ENCODE measurements at places on chromosomes 3 and 15.

GRCh38 chr3:37050282-37050681, 57.0 kb downstream of the MLH1 start:
- DNase-seq = no peak

DNA sequence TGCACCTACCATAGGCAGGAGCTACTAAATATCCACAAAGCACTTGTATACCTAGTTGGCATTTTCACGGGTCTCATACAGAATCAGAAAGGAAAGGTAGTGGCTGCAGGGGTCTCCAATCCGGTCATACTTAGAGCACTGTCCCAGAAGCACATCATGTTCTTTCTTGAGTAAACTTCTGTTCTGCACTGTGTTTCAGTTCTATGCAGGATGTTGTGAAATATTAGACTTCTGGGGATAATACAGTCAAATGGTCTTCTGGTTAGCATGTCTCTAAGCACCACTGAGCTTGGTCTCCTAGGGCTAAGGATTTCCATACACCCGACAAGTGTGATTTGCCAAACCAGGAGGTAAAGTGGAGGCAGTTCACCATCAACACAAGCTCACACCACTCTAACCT, 27.9 kb downstream of the MINDY4B start:
- no peak for DNase-seq

DNA sequence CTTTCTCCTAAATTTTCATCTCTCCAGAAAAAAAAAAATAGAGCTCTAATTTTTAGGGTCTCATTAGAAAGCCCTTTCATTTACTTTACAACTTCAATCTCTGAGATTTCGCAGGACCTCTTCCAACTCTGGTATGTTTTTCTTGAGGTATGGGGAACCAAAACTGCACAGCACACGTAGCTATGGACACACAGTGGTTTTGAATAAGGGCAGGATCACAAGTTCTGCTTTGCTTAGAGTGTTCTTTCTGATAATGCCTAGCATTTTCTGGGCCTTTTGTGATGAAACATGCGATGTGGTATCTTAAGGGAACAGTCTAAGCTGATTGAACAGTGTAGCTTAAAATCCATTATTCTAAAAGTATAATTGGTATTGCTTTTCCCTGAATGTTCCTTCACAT, 25.3 kb downstream of the ZNF592 start:
- DNase-seq = no peak

DNA sequence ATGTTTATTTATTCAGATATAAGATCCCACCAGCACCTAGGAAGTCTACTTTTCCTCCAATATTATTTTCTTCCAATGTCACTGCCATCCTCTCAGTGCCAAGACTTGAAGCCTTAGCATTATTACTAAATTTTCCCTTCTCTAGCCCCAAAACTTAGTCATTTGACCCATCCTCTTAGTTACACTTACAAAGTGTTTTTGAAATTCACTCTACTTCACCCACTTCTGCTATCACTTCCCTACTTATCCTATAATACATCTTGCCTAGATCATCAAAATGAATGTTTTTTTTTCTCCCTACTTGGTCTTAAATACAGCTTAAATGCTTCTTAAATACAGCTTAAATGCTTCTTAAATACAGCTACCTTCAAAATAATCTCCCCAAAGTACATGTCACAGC, 376.6 kb downstream of the RSL24D1 start:
- DNase-seq = no peak

GRCh38 chr3:55812394-55813013, 325.4 kb upstream of the WNT5A start:
- DNase-seq = no peak

DNA sequence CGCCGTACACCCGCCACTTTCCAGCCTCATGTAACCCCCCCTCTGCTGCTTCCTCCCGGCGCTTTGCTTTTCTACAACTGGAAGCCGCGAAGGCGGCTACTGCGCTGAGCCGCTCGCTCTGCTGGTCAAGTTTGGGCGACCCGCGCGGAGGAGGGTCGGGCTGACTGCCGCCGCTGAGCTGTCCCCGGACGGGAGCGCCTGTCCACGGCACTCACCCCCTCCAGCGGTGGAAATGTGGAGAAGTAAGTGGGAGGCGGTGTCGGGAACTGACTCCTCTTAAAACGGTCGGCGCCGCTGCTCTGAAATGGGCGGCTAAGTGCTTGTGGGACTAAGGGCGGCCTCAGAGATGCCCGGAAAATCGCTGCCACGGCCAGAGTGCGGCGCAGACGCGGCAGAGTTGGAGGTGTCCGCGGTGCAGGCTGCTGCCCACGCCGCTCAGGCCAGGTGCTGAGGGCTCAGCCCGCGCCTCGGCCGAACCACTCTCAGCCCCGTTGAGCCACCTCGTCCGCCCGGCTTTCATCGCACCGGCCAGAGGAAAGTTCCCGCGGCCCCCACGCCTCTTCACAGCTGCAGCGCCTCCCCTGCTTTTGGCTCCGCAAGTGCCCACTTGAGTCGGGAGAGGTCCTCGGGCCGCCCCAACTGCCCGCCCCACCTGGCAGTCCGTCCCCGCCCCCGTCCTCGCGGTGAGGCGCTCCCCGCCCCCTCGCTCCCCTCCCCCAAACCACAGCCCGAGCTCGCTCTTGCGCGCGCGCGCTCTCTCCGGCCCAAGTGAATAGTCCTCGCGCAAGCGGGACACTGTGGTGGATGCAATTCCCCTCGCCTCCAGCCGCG, at the start of gene EPHA6:
Gene EPHA6, plus strand, starts transcription at position 775 of the 831 bp plus-strand sequence.
- no peak for DNase-seq

- DNase-seq = no peak
Measured at GRCh38 chr3:147396712-147397046, 9.7 kb downstream of the ZIC4 start.

GRCh38 chr3:123341871-123342630, 106.8 kb downstream of the ADCY5 start:
- no peak for DNase-seq

DNA sequence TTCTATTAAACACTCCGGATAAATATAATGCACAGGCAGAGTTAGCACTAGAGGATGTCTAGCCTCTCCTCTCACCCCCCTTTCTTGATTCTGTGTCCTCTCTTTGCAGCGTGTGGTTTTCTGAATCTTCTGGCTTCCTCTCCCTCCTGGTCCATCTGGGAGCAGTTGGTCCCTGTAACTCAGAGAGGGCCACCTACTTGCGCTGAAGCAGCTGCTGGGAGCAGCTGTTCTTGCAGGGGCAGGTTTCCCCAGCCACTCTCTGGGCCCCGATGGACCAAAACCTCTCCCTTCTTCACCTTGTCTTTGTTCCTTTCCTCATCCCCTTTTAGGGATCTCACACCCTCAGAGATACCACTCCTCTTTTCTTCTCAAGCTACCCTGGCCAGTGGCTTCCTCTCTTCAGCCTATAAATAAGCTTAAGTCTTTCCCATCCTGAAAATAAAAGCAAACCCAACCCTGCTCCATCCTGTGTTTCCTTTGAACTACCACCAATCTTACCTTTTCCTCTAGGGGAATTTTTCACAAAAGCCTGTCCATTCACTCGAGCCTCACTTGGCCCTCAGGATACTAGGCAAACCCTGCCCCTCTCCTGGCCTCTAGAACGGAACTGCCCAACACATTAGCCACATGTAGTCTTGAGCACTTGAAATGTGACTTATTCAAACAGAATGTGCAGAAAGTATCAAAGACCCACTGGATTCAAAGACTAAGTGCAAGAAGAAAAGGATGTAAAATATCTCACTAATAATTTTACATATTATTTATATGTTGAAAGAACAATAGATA, 59.7 kb downstream of the STARD5 start:
- no peak for DNase-seq

DNA sequence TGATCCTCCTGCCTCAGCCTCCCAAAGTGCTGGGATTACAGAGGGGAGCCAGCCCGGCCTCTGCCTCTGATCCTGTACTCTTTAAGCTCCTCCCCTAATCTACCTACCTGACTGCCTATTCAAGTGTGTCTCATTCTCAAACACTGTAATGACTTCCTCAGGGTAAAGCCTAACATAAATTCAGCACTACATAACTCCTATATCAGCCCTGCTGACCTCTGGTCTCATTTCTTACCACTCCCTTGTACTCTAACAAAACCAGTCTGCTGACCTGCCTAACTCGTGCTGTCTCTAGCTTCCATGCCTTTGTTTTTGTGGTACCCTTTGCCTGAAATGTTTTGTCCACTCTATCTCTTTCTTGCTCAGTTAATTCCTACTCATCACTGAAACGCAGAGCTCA, 172.1 kb upstream of the IL12A start:
- no peak for DNase-seq

DNA sequence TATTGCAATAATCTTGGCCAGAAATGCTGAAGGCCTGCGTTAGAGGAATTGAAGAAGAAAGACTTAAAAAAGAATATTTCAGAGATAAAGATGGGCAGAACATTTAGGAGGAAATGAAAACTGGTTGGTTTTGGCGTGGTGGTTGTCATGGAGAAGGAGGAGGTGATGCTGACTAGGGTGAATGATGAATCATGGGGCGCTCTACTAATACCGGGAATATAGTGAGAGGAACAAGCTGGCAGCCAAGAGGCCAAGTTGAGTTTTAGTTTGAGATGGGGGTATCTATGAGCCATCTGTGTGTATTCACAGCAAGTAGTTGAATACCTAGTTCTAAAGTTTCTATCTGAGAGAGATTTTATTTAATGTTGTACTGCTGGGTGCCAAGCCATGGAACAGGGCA, 6.8 kb upstream of the GAP43 start:
- no peak for DNase-seq

- no peak for DNase-seq
Measured at GRCh38 chr3:119697394-119697793, 5.4 kb upstream of the CFAP91 start.

DNA sequence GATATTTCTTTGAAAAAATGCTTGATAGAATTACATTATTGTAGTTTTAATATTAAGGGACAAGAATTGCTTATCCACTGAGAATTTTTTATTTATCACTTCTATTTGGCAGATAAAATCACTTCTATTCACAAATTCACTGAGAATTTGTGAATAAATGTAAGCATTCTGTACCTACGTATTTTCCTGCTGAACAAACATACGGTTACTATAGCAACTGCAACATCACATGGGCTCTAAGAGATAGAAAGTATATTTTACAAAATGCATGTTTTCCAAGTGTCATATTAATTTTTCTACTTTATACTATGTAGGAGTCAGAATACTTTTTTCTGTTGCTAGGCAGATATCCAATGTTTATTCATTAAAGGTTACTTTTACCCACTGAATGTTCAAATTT, 166.2 kb downstream of the ZIC1 start:
- no peak for DNase-seq

- no peak for DNase-seq
Measured at GRCh38 chr3:134236505-134237170, 14.0 kb downstream of the RYK start.

DNA sequence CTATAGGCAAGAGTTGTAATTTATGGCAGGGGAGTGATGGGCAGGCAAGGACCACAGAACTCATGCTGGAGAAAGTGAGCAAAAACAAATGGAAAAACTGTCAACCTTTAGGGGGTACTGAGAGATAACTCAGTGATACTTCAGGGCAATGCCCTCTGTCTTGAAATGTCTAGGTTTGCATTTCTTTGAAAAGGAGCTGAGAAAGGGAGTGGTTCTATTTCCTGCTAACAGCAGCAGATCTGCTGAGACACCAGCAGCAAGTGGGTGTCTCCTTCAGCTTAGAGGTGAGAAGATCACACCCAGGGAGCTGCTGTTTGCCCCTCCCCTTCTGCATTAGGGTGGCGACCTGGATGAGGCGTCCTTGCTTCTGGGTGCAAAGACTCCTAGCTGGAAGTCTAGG, 42.3 kb upstream of the XIRP1 start:
- DNase-seq = no peak

GRCh38 chr15:90716317-90716975, 700 bp upstream of the BLM start:
- DNase-seq = no peak

DNA sequence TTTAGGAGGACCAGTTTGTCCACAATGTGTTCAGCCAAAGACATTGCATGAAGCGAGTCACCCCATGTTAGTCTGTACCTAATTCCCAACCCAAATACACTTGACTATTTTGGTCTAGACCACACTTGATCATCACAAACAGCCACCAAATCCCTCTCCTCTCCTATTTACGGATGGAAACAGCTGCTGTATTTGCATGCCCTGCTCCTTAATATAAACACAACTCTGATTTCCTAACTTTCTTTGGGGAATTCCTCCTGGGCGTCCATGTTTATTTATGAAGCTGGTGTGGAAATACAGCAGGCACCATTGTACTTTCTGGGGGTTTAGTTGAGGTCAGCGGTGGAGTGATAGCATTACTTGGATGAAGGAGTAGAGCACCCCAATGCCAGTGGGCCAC, 235.2 kb downstream of the TLE3 start:
- no peak for DNase-seq

Data from stimulated activated CD4-positive, alpha-beta T cell treated with anti-CD3 and anti-CD28 coated beads, Interleukin-12 subunit alpha, Interleukin-12 subunit beta, amount 100 ng/mL, for 4 hours (primary cell).